ENCODE measurements at places on chromosomes 16 and 17. TPM values are rescaled to one million over a fixed set of nuclear protein-coding genes. Genes with fewer than 3 reads are reported as not detected.

PLD2 gene
- total RNA-seq: 24.3 TPM

TP53TG3C gene
- not detected for total RNA-seq

RILP gene
- 26.5 TPM for total RNA-seq

AKAP10 gene
- total RNA-seq: 27.1 TPM

DNA sequence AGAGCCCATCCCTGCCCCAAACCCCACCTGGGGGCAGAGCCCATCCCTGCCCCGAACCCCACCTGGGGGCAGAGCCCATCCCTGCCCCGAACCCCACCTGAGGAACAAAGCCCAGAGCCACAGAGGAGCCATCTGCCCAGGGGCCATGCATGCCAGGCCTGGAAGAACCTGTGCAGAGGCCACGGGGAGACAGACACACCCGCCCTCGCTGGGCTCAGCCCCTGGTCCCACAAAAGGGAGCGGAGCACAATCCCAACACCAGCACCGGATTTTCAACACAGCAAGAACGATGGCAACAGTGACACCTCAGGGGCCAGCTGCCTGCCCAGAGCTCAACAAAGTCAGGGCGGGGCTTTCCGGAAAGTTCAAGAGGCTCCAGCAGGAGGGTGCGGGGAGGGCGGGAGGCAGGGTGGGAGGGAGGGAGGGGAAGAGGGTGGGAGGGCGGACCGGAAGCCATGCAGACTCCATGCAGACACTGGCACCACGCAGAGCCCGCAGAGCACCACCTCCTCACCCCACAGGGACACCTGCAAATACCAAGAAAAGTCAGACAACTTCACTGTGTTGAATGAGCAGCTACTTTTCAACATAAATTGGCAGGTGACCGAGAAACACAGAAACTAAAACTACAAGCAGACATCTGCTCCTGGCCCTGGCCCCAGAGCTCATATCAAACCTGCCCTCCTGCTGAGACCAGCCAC, 27.9 kb upstream of the C16orf95 start:
- no peak for DNase-seq

DNA sequence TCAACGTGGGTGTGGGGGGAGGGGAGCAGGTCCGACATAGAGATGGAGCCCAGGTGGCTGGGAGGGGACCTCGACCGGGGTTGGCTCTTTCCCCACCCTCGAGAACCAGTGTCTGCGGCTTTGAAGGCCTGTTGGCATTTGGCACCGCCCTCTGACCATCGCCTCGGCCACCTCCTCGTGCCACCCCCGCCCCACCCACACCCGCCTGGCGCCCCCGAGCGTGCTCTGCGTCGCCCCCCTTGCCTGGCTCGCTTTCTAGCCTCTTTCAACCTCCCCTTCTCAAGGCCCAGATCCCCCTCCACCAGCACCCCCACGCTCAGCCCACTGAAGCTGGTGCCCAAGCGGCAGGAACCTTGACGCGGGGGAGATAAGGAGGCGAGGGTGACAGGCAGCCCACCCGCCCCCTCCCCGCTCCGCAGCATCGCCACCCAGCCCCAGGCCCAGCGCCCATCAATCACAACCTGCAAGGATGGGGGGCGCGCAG, 619 bp downstream of the CACNB1 start:
- no peak for DNase-seq

DNA sequence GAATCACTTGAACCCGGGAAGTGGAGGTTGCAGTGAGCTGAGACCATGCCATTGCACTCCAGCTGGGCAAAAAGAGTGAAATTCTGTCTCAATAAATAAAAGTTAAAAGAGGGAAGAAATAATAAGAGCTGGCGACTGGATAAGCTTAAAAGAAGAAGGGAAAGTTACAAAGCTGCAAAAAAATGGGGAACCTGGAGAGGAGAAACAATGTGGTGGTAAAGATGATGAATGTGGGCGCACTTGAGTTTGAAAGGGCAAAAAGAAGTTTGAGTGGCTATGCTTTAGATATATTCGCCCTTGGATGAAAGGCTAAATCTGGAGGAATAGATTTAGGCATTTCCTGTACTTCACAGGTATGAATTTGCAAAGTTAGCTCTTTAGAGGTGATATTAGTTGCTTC, 53.0 kb upstream of the YPEL2 start:
- DNase-seq: no peak

DNA sequence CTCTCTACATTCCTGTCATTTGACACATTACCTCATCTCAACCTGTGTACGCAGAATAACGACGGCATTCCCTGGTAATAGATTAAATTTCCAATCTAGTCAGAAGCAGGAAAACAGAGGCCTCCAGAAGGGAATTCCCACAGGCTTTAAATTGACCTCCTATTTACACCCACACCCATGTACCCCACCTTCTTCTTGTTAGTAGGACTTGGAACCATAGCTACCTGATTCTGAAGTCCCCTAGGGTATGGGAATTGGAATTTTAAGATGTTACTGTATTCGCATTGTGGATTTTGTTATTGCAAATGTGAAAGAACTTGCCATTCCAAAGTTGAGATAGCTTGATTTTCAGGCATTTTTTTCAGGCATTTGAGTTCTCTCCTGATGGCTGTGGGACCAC, 377.5 kb upstream of the DYNLRB2 start:
- no peak for DNase-seq

- DNase-seq: no peak
These were observed 38.3 kb downstream of the NT5M start for GRCh38 chr17:17341452-17341851.

GRCh38 chr17:39563476-39563875, 44.2 kb downstream of the NEUROD2 start:
- no peak for DNase-seq

DNA sequence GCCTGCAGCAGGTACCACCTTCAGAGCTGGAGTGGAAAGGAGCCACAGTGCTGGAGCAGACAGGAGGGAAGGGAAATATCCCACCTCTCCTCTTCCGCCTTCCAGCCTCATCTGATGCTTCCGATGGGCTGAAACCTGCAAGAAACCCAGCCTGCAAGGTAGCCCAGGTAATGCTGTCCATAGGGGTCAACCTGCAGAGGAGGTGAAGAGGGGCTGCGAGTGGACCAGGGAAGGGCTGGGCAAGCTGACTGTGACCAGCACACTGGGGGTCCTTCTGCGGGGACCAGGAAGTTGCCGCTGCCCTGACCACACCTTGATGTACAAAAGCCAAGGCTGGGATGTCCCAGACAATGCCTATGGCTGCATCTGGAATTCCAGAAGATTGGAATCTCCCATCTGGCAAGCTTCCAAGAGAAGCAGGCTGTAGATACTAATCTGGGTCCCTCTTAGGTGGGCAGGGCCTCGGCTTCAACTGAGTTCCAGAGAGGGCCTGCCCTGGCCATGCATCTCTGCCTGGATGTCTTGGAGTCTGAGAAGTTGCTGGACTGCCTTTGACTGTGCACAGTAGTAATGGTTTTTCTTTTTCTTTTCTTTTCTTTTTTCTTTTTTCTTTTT, 5.8 kb downstream of the FOXL1 start:
- DNase-seq: no peak

DNA sequence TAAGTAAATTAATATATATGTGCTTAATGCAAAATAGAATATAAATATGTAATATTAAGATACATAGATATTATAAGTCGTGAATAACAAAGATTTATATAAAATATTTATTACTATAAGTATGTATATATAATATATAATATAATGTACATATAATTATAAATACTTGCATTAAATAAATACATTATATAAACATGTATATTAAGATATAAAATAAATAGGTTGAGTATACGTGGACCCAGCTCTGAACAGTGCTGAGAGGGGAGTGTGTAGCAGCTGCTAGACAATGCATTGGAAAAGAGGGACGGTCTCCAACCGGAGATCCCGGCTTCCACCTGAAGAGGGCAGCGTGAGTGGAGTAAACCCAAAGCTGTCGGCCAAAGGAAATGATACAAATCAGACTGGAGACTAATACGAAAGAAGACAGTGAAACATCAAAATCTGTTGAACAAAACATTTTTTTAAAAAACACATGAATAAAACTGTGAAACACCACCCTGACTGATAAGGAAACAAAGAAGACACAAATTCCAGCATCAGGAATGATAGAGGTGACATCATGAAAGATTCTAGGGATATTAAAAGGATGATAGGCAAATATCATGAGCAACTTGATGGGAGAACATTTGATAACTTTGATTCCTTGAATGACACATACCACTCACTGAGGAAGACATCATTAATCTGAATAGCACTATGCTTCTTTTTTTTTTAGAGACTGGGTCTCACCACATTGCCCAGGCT, 125.4 kb upstream of the CHMP6 start:
- DNase-seq: peak; percentile 45

DNA sequence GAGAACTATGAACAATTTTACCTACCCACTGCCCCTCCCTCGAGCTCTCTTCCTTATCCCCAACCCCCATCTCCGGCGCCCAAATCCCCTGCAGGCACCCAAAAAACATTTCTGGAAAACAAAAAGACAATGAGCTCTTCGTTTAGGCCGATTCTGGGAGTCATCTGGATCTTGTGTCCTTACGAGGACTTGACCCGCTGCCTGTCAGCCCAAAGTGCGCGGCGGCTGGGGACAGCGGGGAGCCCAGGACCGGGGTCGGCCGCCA, 524 bp downstream of the STRADA start:
- peak; percentile 34 for DNase-seq

DNA sequence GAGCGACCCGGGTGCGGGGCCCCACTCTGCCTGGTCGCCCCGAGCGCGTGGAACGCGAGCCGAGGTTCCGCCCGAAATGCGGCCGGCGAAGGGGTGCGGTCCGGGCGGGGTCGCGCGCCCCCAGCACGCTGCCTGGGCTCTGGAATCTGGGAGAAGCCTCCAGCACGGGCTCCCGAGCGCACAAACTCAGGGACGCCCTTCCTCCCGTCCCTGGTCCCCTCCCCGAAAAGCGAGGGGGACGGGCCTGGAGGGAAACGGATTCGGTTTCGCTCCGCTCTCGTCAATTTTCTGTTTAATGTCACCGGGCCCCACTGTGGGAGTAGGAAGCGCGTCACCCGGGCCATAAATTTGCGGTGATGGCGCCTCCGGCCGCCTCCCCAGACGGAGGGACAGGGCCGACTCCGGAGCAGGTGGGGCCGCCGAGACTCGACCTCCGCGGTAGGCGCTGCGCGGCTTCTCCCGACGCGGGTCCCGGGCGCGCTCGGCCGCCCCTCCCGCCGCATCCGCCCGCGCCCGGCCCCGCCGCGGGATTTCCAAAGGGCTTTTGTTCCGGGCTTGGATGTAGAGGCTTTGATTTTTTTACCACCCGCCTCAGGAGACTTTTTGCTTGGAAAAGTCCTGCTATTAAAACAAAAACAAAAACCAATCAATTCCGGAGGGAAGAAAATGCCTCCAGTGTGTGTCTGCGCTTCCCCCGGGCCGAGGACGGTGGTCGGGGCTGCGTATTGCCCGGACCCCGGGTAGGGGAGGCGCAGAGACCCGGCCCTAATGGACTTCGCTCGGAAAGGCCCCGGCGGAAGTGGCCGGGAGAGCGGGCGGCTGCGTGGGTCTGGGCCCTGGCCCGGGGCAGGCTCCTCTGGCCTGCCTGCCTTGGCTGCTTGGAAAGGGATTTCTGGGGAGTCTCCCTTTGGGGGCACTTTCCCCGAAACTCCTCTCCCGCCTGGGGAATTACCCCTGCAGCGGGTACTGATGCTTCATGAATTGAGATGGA, 7.9 kb upstream of the BAHCC1 start:
- no peak for DNase-seq

- DNase-seq: no peak
These were observed 11.8 kb upstream of the ZNF23 start for GRCh38 chr16:71473891-71474290.

GRCh38 chr16:59319871-59320270, 585.8 kb upstream of the GOT2 start:
- no peak for DNase-seq

GRCh38 chr16:16007743-16008111, 58.3 kb downstream of the ABCC1 start:
- no peak for DNase-seq

DNA sequence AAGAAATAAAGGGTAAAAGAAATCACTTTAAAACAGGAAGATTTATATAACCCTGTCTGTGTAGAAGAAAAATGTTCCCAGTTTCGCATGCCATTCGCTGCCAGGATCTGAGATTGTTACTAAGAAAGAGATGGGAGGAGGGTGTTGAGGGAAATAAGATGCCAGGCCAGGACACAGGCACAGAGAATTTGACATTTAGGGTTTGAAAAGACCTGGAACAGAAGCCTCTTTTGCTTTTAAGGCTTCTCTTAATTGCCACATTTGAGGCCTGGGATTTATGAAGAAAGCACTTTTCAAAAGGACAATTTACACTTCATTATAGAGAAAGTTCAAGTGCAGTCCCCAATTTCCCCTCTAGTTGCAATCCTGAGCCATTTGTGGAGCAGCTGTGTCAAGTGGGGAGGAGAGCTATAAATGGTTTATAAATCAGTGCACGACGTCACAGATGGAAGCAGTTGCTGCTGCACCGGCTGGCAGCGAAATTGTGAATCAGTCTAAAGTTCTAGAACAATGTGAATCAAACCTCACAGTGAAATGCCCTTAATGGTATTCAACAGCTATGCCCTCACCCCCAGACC, 26.5 kb upstream of the C16orf87 start:
- DNase-seq: no peak

GRCh38 chr17:81114351-81115093, 50.8 kb upstream of the PVALEF start:
- no peak for DNase-seq

- no peak for DNase-seq
These were observed 46.9 kb upstream of the NKD1 start for GRCh38 chr16:50501251-50501650.

DNA sequence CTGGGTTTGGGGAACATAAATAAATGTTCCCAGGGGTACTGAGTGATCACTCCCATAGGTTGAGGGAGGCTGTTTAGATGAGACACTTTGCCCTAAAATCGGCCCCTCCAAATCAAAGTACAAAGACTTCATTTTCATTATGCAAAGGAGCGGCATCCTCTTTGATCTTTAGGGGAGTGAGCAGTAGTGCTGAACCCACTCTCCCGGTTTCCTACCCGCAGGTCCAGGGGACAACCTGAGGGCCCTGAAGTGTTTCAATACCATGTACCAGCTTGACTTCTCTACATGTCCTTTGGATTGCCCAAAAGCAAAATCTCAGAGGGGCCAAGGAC, 3.6 kb downstream of the HOXB6 start:
- no peak for DNase-seq

DNA sequence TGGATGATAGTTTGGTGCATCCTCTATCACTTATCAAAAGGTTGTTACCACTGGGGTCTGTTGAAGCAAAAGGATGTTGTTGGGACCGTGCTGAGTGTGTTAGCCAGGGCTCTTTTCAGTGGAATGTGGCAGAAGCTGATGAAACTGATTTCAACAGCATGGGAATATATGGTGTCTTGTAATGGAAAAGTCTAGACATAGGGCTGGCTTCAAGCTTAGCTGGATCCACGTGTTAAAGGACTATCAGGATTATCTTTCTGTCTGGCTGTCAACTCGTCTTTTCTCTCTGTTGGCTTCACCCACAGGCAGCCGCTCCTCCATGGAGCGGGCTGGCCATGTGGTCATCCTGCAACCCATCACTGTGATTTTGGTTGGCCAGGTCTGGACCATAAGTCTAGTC, 8.7 kb downstream of the SNX29 start:
- DNase-seq: no peak

DNA sequence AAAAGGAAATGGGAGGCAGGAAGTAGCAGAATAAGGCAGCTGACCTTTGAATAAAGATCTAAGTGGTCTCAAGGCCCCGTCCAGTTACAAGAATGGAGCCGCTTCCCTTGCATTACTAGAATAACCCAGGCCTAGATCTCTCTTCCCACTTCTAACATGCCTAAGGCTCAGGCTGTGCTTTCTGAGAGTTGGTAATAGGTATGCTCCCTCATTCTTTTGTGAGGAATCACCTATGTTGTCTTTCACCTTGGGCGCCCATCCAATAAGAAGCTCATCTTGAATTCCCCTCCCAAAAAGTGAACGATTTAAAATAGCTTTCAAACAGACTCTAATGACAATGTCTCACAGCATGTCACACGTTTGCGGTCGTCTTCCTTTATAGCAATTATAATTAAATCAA, 101.2 kb downstream of the KCNJ2 start:
- no peak for DNase-seq

Measured in omental fat pad (tissue), 4 donors.